ENCODE measurements at places on chromosomes 3 and 15.

- no peak for DNase-seq
Measured at GRCh38 chr15:99443768-99444446, 121.9 kb upstream of the MEF2A start.

- DNase-seq: no peak
Measured at GRCh38 chr3:143471705-143472104, 352.1 kb downstream of the CHST2 start.

GRCh38 chr3:55264919-55265318, 222.2 kb downstream of the WNT5A start:
- no peak for DNase-seq

DNA sequence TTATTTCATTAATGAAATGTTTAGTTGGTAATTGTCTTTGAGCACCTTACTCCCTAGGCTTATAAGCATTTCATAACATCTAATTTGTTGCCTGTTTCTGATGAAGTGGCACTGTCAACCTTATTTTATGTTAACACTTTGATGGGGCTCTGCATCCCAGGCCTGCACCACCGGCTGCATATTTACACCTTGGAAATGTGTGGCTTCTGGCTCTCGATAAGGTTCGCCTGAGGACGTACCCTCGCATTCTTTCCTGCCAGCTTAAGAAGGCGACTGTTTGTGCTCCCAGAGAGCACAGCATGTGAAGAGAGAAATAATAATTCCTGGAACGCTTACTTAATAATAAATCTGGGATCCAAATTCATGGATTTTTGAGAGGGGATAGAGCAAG, 763.3 kb upstream of the CFAP20DC start:
- DNase-seq: no peak

GRCh38 chr15:60530653-60531052, 51.7 kb upstream of the ICE2 start:
- no peak for DNase-seq

GRCh38 chr3:122947738-122948137, 79.8 kb downstream of the SEMA5B start:
- no peak for DNase-seq
